ENCODE measurements at places on chromosomes 6 and 20. TPM values are rescaled to one million over a fixed set of nuclear protein-coding genes. Genes with fewer than 3 reads are reported as not detected.

GRCh38 chr6:163771180-163771579 is 356.7 kb downstream of the QKI start:
- no peak for DNase-seq

BPI gene
- not detected for total RNA-seq

DNA sequence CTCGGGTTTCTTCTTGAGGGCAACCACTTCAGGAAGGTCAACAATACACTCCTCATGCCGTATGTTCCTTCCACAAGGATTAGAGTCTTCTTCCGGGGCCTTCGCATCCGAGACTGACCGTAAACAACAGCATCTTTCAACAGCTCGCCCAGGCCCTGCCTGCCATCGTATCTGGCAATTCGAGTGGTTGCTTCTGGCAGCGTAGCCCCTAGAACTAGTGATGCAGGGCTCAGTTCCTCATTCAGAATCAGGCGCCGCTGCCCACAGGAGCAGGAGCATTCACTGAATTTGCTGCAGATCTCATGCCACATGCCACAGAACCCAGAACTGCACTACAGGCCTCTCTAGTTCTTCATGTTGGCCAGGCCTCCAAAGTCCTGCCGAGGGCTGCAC is 59.0 kb upstream of the AFDN start:
- no peak for DNase-seq

GRCh38 chr6:37783025-37783855 is 36.3 kb upstream of the ZFAND3 start:
- no peak for DNase-seq

DNA sequence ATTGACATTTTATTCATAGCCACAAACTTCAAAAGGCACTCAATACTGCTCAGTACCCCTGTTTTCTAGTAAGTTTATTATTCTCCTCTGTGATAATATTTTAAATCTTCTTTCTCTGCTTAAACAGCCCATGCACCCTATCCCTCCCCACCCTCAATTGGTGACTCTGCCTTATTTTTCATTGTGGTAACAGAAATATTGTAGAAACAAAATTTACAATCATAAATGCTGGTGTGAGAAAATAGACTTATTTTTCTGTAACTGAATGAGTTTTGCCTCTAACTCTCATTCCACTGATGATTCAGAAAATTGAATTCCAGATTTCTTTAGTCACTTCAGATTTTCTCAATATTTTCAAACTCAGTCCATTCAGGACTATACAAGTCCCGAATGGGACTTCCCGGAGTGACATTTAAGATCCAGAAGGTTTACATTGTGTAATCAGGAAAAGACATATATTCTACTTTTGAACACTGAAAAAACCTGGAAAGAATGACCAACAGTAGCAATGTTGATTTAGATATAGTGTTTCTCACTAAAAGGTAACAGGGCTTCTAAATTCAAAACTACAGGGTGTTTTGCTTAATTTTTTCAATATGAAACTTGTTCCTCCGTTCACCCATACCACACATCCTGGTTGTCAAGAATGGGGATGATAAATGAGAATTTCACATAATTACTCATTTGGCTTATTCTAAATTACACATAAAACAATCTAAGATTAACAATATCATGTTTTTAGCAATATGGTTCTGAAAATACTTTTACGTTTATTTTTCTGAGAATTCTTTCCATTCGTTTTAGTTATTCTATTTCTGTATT is 34.8 kb upstream of the UST start:
- no peak for DNase-seq
